ENCODE measurements at places on chromosomes 2 and 18.

DNA sequence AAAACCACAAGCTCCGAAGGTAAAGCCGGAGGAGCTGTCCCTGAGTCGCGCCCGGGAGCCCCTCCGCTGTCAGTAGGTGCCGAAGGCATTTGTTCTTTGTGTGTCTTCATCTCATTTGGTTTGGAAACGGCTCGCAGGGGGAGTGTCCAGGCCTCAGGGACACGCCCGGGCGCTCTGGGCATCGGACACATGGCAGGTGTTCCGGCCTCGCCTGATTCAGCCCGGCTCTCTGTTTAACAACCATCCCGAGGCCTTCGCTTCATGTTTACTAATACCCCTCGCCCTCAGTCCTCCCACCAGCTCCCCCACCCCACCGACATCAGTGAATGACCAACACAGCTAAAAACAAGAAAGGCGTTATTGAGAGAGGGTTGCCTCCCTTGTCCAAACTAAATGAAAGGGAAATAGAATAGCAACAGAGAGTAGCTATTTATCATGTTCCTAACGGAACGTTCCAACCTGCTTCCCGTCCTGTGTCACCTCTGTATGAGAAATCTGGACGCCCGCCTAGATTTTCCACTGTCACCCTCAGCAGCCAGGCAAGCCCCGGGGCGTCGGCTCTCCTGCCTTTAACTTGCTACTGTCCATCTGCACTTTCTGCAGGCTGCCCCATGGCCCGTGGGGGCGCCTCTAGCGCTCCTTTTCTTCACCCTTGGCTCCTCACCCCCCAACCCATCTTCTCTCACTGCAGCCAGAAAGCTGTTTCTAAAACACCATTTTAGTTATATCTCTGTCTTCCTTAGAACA is 73.9 kb downstream of the MYCN start:
- DNase-seq, result no peak

GRCh38 chr18:45834306-45834705 is 8.8 kb downstream of the SIGLEC15 start:
- no peak for DNase-seq

DNA sequence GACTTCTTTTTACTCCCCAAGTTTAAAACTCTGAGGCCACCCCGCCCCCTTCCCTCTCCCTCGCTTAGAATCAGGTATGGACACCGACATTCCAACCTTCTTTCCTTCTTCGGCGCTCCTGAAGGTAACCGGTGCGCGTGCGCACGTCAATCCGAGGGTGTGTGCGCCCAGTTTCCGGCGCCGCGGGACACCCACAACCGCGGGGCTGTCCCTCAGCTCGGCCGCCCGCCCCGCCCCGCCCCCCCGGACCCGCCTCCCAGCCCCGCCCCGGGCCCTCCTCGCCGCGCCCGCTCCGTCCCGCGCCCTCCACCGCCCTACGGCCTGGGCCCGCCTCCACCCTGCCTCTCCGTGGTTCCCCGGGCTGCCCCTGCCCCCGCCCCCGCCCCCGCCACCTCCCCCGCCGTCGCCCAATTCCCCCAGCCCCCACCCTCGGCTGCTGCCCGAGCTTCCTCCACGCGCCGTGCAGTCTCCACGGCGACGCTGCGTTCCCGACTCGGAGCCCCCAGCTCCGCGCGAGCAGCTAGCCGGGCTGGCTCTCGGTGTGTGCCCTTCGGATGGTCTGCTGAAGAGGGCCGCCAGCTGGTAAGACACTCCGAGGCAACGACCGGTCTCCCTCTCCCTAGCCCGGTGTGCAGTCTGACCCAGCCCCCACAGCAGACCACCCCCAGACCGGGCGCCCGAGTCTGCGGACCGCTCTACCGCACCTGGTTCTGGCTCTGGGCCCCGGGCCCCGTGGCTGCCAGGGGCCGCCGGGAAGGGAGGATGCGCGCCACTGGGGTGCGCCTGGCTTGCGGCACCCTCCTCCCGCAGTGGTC is 635 bp downstream of the ERICH2 start:
- no peak for DNase-seq

DNA sequence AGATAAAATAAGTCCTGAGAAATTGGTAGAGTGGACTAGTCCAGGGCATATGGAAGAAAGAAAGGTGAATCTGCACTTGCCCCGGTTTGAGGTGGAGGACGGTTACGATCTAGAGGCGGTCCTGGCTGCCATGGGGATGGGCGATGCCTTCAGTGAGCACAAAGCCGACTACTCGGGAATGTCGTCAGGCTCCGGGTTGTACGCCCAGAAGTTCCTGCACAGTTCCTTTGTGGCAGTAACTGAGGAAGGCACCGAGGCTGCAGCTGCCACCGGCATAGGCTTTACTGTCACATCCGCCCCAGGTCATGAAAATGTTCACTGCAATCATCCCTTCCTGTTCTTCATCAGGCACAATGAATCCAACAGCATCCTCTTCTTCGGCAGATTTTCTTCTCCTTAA is 9.8 kb downstream of the SERPINB13 start:
- no peak for DNase-seq

- DNase-seq, result no peak
Observed at GRCh38 chr2:239855863-239856587, 169.1 kb downstream of the NDUFA10 start.

DNA sequence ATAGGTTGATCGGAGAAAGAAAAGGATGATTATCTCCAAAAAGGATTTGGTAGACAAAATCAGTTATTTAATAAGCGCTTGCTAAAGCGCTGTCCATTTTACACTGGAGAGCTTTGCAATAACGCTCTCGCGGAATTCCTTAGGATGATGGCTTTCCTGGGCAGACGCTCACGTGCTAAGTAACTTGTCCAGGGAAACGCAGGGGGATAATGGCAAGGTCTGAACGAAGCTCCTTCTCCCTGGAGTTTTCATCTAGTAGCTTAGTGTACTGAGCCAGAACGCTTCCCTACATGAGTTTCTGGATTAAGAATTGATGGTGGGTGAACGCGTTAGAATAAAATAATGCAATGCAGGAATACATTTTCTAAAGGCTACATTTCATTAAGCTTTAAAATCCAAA is 739.5 kb upstream of the SALL3 start:
- DNase-seq, result no peak

DNA sequence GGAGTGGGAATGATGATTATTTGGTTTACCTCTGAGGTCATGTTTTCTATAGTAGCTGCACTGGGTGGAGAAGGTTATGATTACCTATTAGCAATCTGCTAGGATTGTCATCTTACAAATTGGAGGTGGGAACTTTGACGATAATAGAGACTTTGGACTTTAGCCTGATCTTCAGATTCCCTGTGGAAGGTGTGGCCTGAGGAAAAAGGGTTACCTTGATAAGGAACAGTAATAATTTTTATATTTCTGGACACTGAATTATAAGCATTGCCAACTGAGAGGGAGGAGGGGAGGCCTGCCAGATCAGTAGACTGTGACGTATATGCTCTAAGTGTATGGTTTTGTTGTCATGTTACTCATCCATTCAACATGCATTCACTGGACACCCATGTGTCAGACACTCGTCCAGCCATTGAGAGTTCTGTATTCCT is 183.4 kb upstream of the FOSL2 start:
- no peak for DNase-seq

- no peak for DNase-seq
Observed at GRCh38 chr2:44651974-44652373, 289.5 kb upstream of the SIX3 start.

DNA sequence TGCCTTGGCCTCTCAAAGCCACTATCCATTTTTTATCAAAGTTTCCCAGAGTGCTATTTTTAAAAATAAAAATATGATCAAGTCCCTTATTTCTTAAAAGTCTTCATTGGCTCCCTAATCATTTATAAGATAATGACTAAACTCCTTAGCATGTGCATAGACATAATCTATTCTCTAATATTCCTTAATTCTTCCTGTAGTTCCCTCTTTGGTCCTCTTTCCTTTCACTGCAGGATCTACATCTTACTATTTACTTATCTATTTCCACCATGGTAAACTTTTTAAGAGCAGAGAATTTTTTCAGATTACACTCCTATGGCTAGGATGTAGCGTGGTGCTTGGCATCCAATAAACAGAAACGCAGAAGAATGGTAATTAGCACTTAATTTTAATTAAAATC is 19.0 kb downstream of the IDH1 start:
- DNase-seq, result no peak

DNA sequence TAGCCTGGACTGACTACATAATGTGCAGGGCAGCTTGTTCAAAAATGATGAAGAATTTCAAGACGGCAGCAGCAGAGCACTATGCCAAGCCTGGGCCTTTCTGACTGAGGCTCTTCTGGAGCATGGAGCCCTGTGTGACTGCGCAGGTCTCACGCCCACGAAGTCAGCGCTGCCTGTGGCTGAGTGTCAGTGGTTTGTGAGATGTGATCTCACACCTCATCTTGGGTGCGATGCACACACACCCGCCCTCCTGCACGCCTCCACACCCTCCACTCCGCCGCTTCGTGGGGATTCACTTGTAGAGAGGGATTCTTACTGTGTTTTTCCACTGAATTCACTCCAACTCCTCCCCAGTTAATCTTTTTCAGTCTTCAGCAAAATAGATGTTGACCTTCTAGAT is 103.9 kb downstream of the VIT start:
- no peak for DNase-seq

DNA sequence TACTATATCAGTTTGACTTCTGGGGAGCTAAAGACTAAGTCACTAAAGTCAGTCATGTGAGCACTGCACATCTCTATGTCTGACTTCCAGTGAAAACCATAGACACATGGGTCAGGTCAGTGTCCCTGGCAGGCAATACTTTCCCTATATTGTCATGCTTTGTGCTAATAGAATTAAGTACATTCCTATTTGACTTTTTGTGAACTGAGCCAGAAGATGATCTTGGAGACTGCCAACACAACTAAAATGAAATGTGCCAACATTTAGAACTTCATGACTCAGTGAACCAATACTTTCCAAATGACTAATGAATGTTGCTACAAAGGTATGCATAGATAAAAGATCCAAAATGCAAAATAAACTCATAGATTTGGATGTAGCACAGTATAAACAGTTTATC is 820.8 kb upstream of the FAM98A start:
- DNase-seq, result no peak

DNA sequence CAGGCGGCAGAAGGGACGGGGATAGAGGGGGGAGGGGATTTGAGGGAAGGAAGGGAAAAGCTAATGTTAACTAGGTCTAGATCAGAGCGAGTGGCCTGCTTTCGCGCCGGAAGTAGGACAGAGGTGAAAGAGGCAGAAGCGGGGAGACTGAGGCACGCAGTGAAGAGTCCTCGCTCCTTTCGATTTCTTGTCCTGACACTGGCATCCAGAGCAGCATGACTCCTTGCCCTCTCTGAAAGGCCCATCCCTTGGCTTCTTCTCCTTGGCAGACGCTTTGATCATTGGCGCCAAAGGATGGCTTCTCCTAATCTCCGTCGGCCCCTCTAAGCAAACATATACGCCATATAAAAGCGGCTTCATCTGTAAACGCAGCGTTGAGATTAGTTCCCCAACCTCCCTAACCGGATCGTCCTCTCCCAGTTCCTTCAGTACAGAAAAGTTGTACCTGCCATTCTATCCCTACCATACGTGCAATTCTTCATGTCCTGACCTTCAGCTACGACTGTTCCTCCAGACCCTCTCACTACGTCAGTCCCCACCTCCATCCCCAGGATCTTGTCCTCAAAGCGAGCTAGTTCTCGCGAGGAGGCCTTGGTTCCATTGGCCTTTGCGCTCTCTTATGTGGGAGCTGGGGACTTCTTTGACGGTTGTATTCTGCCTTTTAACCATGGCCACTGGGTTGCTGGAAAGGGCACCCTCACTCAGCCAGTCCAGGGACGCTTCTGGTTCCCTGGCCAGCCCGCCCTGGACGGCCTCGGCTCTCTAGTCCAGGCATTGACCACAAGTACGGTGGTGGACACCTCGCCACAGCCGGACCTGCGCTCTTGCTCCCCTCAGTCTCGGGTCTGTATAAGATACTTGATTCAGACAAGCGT is 857 bp upstream of the NEUROD1 start:
- DNase-seq, result no peak

DNA sequence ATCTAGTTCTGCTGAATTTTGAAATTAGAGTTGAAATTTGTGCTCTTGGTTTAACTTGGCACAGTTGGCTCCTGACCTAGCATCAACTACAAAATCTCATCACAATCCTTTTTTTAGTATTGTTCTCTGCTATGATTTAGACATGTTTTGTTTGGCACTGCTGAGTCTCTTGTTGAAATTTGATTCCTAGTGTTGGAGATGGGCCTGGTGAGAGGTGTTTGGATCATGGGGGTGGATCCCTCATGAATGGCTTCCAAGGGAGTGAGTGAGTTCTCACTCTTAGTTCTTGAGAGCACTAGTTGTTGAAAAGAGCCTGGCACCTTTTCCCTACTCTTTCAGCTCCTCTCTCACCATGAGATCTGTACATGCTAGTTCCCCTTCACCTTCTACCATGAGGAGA is 605.6 kb upstream of the SLC39A10 start:
- DNase-seq, result no peak

DNA sequence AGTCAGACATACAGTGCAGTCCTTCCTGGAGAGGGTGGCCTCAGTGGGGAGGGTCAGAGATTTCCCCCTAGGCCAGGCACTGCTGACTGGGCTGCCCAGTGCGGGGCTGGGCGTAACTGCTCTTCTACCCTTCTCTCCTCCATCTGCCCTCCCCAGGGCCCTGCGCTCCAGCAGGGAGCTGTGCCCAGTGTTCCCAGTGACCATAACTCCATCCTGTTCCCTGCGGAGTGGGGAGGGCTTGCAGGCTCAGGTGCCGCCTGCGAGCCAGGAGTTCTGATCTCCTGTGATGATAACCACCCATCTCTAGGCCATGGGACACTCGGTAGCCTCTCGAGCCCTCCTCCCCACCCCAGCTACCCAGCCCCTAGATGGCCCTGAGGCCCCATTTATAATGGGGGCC is 107.6 kb downstream of the SMAD7 start:
- DNase-seq, result no peak

GRCh38 chr2:98515250-98515991 is 70.8 kb downstream of the INPP4A start:
- no peak for DNase-seq

DNA sequence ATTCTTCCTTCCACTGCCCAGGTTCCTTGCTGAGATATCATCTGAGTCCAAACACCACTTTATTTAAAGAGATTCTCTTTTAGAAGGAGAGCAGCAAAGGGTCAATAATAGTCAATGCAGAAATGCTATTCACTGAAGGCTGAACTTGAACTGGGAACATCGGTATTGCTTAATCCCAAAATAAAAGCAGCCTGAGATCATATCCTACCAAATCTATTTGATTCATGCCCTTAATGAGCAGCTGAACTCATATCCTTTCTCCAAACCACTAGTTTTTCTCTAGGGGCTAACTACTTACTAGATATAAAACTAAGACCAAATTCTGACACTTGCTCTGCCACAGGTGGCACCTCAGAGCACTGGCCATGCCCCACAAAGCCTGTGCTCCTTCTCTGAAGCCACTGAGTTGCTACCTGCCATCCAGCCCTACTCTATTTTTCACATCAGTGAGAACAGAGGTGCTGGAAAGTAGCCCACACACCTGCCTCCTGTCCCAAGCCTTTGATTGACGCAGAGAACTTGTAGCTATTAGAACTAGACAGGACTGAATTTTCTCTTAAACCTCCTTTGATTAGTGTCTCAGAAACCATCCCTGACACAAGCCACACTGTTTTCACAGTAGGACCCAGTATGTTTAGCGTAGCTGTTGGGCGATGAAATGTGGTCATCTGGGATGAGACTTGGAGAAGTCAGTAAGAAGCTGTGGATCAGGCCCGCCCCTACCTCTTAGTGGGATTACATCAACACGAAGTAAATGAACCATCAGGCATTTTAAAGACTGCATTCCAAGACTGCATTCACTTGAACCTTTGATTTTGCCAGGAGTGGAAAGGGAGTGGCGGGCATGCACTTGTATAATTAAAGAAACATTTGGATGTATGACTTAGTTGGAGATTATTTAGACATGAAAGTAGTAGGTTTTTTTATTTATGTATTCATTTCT is 124.3 kb downstream of the RBMS1 start:
- no peak for DNase-seq

- DNase-seq, result no peak
Observed at GRCh38 chr2:217975626-217976025, 27.2 kb downstream of the TNS1 start.
